ENCODE measurements at places on chromosomes 4 and X.

GRCh38 chr4:139596684-139597279 lies 40.8 kb upstream of the SETD7 start:
- DNase-seq = no peak

DNA sequence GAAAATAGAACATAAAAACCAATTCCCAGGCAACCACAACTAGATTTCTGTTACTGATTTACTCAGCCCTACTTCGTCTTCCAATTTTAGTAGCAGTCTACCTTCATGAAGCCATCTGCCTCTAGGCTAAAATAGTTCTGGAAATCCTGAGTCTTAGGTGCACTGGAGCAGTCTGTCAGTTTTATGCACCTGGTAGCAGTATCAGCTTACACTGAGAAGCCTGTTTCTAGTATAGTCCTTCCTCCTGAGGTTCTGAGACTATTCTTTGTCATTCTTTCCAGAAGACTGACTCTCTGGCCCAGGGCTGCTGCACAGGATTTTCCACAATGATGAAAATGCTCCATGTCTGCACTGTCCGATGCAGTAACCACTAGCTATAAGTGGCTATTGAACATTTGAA lies 16.9 kb upstream of the HPRT1 start:
- no peak for DNase-seq

DNA sequence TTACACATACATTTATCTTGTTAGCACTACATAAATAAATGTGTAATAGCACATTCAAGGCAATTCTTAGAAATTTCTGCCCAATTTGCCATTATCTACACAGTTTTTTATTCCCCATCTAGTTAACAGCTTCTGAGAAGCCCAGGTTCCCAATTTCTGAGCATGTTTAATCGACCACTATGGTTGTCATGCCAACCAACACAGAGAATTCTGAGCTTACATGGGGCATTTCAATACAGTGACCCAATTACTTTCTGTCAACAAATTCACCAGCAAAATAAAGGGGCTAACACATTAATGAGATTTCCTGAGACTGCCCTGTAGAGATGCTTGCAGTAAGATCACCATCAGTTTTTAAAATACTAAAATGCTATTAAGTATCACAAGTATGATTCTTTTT lies 22.0 kb downstream of the GPM6A start:
- no peak for DNase-seq

DNA sequence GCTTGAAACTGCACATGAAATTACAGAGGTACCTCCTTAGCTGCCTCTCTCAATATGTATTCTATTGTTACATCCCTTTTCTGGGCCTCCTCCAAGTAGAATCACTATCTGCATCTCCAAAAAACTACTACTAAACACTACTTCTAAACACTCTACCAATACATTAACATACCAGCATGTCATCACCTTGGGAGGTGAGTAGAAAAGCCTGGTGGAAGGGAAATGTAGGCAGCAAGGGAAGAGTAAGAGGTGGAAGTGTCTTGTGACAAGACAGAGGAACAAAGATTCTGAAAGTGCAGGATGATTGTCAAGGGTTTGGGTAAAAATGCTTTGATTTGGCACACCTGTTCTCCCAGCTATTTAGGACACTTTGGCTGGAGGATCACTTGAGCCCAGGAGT lies 3.5 kb downstream of the AFM start:
- DNase-seq = no peak

DNA sequence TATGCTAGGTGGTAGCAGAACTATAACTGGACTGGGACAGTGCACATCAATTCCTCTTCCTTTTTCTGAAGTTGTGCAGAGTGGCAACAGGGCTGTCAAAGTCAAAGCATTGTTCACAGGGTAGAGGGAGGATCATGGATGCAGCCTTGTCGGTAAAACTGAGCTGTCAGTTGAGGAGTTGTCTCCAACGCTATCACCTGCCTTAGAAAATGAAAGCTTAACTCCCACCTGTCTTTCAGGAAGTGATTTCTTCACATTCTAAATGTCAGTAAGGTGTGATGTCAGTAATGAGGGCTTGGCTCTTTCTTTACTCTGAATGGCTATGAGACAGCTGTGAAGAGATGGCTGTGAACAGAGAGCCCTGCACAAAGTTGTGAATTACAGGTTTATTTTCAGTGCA lies 66.4 kb upstream of the BANK1 start:
- DNase-seq = no peak

- DNase-seq = no peak
Observed at GRCh38 chr4:55793479-55793878, 26.1 kb upstream of the EXOC1L start.

- DNase-seq = no peak
Observed at GRCh38 chr4:89879215-89879614, 15.4 kb upstream of the MMRN1 start.

DNA sequence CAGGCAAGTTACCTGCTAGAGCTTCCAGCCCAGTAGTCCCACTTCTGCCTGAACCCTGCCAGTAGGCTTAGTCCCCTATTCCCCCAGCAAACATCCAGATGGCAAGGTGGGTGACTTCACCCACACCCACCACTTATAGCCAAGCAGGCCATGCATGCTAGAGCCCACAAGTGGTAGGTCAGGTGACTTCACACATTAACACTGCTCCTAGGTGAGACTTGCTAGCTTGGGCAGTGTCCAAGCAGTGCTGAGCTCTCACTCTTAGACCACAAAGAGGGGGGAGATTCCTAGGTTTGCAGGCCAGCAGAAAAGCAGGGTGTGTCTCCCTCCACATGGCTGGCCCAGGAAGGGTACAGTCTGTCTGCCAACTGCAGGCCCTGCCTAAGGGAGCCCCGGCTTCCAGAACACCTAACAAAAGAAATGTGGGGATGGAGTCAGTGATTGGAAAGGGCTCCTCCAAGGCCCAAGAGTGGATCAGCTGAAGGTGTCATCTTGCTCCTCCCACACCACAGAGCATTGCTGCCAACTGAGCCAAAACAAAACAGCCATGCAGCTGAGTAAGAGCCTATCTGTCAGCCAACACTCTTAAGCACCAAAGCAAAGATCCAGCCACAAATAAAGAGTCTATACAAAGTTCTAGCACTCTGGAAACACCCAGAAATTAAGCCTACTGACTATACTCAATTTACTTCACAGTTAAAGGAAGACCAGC lies 158.1 kb upstream of the USP38 start:
- no peak for DNase-seq

DNA sequence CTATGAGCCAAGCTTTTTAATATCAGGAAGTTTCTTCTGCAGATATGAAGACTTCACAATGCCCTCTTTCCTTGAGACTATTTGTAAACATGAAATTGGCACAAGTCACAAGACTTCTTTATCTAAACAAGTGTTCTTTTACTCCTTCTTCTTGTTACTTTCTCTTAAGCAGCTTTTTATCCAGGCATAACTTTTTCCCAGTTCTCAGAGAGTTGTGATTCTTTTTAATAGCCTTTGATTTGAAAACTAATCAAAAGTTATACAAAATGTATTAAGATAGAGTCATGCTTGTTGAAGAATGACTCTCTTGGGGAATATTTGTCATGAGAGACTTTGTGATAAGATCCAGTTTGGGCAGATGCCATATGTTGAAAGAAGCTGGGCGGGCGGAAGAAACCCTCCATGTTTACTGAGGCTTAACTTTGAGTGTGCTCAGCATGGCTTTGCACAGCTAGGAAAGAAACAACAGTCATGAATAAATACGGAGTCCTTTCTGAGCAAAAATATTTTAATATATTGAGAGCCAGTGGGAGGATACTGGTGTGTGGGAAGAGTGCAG lies 39.3 kb downstream of the SYTL5 start:
- DNase-seq = no peak

DNA sequence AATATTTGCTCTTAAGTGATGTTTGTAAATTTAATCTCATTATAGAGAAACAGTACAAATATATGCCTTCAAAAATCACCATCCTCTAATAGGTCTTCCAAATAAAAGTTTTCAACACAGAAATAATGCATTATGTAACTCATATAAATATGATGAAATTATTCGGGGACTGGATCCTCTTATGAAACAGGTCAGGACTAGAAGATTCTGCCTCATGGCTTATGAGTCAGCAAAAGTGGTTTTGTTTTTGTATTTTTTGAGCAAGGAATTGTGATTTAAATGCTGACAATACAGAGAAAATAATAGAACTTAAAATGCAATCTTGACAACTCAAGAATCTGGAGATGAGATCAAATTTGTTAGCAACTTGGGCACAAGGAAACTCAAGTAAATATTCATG lies 179.7 kb upstream of the NDP start:
- no peak for DNase-seq

DNA sequence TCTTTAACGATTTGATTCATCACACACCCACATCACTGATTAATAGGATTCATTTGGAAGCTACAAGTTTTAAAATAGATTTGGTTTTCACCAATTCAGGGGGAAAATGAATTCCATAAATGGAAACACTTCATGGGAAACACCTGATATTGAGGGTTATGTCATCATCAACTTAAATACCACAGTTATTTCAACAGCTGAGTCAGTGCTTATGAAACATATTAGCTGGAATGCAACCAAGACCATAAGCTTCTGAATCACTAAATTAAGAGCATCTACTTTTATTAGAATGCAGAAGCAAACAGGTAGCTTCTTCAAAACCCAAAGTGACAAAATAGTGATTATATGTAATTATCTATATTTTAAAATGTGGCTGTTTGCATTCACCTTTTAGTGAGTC lies 207.8 kb upstream of the DCAF8L1 start:
- DNase-seq = no peak

DNA sequence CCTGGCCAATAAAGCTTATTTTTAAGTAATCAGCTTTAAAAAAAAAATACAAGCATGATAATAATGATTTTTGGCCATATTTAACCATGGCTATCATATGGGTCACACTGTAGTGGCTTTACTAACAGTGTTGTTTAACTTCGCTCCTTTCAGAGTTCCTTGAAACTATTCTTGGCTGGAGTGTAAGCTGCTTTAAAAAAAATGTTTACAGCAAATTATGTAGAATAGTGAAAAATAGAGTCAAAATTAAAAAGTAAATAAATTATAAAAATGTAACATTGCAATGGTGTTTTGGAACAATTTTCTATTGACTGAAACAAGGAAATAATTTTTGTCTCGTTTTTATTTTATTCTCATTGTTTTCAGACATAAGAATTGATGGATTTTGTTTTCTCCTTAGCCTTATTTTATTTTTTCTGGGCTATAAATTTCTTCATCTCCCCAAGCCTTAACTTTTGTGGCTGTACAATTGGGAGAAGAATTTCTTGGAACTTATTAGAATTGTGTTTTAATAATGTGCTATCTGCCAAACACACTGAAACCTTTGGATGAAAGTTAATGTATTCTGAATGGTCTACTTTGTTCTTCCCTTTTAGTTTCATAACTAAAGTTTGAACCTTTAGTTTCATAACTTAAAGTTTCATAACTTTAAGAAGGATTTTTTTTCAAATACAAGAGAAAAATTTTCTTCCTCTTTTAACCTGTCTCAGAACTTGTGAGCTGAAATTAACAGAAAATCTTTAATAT lies 182.0 kb downstream of the ARHGAP24 start:
- no peak for DNase-seq

DNA sequence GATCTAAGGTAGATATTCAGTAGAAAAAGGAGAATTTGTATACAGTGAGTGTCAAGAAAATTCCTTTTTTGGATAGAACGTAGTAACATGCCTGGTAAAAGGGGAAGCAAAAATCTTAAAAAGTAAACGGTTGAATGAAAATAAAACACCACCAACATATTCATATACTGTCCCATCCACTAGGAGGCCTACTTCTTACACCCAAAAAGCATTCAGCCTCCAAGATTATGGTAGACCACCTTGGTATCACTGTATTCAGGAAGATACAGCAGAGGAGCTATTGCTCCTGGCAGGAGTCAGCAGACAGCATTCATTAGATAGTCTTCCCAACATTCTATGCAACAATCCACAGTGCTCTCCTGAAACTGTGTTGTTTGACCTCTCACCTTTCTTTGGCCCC lies 274.6 kb upstream of the MAGEB2 start:
- no peak for DNase-seq

GRCh38 chr4:99028187-99028586 lies 32.7 kb downstream of the METAP1 start:
- no peak for DNase-seq

DNA sequence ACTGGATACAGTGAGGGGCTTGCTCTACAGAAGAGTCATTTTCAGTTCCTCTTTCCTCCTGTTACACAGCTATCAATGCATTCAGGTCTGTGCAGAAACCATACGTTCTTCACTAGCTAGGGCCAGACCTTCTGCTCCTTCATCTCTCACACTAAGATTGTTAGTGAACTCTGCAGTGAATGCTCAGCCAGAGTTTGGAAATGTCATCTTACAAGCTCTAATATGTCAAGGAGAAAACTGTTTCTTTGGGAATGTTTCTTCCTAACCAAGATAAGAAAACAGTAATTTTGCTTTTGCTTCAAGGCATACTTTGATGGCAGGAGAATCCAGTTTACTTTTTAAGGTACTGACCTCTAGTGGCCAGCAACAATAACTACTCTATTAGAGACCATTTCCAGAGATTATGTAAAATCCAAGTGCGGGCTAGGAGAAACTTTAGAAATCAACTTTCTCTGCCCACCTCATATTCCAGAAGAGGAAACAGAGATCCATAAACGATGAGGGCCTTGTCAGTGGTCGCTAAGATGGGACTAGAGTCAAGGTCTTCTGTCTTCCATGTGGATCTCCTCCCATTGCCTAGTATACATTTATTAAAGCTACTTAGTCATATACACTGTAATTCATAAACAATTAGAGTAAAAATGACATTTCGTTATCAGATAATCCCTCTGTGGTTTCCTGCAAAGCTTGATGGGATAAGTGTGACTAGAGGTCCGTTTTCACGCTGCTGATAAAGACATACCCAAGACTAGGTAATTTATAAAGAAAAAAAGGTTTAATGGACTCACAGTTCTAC lies 12.1 kb upstream of the CC2D2A start:
- no peak for DNase-seq

DNA sequence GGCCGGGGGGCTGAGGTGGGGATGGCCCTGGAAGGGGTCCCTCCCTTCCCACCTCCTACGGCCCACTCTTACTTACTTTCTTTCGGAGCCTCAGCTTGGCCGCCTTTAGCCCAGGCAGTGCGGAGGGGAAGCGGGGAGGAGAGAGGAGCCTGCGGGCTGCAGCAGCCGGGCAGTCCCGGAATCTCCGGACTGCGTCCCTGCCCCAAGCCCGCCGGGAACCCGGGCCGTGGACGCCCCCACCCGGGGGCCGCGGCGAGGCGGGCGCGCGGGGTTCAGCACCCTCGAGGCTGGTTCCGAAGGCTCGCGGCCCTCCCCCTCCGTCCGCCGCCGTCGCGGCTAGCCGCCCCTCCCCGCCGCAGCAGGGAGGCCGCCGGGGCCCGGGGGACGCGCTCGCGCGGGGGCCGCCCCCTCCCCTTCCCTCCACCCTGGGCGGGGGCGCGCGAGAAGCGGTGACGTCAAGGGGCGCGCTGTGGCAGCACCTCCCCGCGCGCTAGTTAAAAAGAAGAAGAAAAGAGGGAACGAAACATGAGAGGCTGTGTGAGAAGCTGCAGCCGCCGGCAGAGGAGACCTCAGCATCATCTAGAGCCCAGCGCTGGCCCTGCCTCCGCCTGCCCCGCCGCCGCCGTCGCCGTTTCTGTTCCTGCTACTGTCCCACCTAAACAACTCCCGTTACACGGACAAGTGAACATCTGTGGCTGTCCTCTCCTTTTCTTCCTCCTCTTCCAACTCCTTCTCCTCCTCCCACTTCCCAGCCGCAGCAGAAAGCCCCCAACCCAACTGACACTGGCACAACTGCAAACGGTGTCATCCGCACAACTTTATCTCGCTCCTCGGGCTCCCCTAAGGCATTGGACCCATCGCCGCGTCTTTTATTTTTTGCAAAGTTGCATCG lies at the start of gene HHIP:
HHIP (plus strand) TSS at position 526 of the 892 bp plus-strand sequence. CDS start 520 bp downstream, outside the sequence.
- peak; percentile 78 for DNase-seq

- DNase-seq = no peak
Observed at GRCh38 chr4:118846979-118847378, 11.1 kb upstream of the SEC24D start.

GRCh38 chr4:18608908-18609533 lies 587.5 kb upstream of the LCORL start:
- DNase-seq = no peak

Data from islet precursor cell (in vitro differentiated cells).